ENCODE measurements at places on chromosomes 1 and 21.

- DNase-seq = no peak
Measured at GRCh38 chr1:207306603-207307002, 14.9 kb upstream of the CD55 start.

DNA sequence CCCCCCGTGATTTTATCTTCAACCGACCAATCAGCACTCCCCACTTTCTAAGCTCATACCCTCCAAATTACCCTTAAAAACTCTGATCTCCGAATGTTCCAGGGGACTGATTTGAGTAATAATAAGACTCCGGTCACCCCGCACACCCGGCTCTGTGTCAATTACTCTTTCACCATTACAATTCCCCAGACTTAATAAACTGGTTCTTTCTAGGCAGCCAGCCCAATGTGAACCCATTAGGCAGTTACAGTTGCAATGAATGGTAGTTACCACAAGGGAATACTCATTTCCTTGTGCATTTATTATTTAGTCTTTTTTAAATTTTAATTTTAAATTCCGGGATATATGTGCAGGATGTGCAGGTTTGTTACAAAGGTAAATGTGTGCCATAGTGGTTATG is 177.9 kb downstream of the HFM1 start:
- no peak for DNase-seq

GRCh38 chr1:64403331-64403730 is 66.6 kb upstream of the CACHD1 start:
- DNase-seq = no peak

- no peak for DNase-seq
Measured at GRCh38 chr1:184078564-184079249, 27.2 kb downstream of the TSEN15 start.

- DNase-seq = no peak
Measured at GRCh38 chr1:31208361-31208945, 31.2 kb downstream of the NKAIN1 start.

GRCh38 chr1:193905288-193906085 is 719.1 kb upstream of the B3GALT2 start:
- no peak for DNase-seq

GRCh38 chr1:175554586-175554985 is 188.8 kb downstream of the TNR start:
- DNase-seq = no peak

DNA sequence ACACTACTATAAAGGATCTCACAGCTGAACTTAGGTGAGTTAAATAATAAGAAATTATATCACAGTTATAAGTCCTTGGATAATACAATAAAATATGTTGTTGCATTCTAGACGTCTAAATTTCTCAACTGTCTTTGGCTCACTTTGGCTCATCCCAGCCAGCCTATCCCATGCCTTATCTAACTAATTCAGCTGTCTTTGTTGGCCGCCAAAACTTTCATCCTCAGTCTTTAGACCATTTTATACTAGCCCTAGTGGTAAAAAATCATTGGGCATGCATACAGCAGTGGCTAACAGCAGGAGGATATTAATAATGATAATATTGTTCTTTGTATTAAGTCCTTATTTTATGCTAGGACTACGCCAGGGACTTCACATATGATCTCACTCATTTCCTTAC is 59.3 kb downstream of the CCDC18 start:
- DNase-seq = no peak

DNA sequence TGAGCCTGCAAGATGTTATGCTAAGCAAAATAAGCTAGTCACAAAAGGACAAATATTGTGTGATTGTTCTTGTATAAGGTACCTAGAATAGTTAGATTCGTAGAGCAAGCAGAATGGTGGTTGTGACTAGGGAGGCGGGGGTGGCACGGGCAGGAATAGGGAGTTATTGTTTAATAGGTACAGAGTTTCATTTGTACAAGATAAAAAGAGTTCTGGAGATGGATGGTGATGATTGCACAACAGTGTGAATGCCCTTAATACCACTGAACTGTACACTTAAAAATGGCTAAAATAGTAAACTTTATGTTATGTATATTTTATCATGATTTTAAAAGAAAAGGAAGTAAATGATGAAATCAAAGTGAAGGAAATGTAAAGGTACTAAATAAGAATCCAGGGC is 20.6 kb downstream of the LRRC42 start:
- DNase-seq = no peak

All from right renal cortex interstitium (tissue), 3 donors.